ENCODE measurements at places on chromosomes 2 and 18.

DNA sequence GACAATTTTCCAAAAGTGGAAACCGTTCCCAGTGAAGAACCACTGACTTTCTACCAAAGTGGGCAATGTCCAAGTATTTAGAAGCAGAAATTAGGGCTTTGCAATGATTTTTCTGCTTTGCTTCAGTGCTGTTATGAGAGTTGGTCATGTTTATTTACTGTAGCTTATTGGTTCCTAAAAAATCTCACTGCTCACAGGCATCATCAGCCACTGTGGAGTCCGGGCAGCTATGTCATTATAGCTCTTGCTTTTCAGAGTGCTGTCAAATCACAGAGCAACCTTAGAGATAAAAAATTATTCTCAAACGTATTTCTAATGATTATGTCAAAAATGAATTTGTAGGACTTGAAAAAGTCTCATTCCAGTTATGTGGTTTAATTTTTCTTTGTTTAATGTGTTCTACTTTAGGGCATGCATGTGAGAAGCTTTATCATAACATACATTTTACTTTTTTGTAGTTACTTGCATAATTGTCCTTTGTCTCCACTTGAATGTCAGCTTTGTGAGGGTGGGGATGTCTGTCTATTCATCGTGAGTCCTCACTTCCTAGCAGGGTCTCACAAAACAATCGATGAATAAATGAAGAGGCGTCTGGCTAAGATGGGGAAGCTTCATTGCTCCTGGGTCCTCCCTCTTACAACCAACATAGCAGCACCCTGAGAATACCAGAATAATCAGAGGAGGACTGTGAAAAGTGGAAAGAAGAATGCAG lies 117.6 kb downstream of the TPGS2 start:
- DNase-seq = no peak

GRCh38 chr2:191014653-191015020 lies 666 bp upstream of the STAT1 start:
- DNase-seq = no peak

DNA sequence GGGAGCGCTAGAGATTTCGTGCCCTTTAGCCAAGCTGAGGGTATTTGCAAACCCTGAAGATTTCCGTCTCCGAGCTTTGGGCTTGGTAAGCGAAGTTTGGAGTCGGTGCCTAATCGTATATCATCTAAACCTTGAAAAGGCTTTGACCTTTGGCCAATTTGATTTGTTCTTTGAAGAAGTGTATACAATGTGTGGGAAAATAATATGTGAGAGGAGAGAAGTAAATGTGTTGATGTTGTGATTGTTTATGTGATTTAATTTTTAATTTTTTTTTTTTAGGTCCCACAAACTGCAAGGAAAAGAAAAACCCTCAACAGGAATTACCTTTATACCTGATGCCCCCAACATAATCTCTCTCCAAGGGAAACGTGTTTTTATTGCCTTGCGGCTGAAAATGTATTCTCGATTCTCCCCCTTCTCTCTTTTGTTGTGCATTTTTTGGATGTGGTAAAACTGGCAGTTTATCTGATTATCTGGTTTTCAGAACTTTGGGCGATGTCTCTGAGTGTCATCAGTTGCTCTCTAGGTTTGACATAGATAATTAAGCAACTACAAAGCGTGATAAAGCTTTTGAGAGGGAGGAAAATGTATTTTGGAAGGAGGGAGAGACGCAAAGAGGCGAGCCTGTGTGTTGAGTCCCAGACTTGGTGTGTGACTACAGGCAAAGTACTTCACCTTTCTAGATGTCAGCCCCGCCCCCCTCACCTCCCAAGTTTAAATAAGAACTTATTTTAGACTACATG lies 912 bp upstream of the FBXO11 start:
- peak; percentile 19 for DNase-seq

GRCh38 chr18:25805323-25805722 lies 285.1 kb downstream of the SS18 start:
- no peak for DNase-seq

- no peak for DNase-seq
These were observed 110.0 kb downstream of the TMEM247 start for GRCh38 chr2:46589356-46589755.

DNA sequence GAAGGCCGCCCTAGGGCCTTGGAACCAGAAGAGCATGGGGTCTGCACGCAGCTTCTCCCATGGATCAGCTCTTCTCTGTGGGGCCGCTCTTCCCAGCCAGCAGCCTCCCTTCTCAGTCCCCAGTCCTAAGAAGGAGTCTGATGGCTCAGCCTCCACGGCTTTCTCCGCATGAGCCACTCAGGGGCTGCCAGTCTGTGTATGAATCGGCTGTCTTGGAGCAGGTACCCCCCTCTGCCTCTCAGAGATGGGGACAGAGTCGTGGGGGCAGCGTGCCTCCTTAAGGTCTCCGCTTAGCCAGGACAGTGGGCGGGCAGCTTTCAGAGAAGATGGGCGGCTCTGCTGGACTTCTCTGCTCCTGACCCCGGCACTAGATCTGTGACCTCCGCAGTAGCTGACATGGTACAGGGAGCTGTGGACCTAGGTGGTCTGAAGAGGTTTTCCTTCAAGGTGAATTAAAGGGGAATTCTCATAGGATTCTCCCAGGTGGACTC lies 21.6 kb downstream of the INPP5D start:
- DNase-seq = no peak

DNA sequence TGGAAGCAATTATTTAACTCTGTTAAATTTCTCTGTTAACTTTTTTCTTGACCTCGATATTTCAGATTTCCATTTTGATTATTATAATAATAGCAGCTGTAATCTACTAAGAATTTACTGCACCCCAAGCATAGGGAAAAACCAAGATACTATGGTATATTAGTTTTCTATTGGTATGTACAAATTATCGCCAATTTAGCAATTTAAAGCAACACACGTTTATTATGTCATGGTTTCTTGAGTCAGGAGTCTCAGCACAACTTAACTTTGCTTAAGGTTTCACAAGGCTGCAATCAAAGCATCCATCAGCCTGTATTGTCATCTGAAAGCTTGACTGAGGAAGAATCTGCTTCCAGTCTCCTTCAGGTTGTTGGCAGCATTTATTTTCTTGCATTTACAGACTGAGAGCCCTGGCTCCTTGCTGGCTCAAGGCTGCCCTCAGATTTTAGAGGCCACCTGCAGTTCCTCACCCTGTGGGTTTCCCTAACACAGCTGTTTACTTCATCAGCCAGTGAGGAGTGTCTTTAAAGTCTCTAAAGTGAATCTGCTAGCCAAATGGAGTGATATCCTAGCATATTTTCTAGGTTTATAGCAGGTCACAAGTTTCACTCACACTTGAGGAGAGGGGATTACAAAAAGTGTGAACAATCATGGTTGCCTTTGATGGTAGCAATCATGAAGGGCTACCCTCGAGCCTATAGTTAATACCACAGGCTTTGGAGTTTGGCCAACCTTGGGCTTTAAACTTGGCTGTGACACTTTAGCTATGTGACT lies 4.4 kb upstream of the VPS54 start:
- DNase-seq = no peak

DNA sequence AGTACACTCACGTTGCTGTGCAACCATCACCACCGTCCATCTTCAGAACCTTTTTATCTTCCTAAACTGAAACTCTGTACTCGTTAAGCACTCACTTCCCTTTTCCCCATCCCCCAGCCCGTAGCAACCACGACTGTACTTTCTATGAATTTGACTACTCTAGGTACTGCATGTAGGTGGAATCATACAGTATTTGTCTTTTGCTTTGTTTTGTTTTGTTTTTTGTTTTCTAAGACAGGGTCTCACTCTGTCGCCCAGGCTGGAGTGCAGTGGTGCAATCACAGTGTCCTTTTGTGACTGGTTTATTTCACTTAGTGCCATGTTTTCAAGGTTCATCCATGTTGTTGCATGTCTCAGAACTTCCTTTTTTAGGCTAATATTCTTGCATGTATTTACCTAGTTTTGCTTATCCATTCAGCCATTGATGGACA lies 7.0 kb upstream of the TYMS start:
- DNase-seq = no peak

GRCh38 chr18:79917169-79917852 lies 34.1 kb downstream of the SLC66A2 start:
- DNase-seq = no peak

- DNase-seq = no peak
These were observed 40.7 kb downstream of the ARHGAP25 start for GRCh38 chr2:68775272-68775842.

All from stimulated activated CD4-positive, alpha-beta T cell treated with anti-CD3 and anti-CD28 coated beads, Interleukin-2, amount 100 ng/mL, for 4 hours (primary cell).